ENCODE measurements at places on chromosomes 3 and 15. TPM values are rescaled to one million over a fixed set of nuclear protein-coding genes. Genes with fewer than 3 reads are reported as not detected.

GRCh38 chr15:95494971-95495541 is 835.4 kb upstream of the NR2F2 start:
- no peak for DNase-seq

DNA sequence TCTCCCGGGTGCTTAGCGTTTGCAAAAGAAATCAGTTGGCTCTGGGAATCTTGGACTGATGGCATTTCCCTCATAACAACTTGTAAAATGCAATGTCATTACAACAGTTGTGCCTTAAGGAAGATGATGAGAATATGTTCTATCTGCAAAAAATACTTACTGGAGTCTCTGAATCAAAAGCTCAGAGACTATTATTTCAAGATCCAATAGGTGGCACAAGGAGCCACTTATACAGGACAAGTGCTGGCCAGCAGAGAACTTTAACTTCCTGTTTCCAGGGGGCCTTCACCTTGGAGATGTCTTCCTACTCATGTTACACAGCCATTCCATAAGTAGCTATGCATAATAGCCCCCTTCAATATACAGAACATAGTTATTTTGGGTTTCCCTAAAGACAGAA is 8.9 kb upstream of the RPS27L start:
- no peak for DNase-seq

DNA sequence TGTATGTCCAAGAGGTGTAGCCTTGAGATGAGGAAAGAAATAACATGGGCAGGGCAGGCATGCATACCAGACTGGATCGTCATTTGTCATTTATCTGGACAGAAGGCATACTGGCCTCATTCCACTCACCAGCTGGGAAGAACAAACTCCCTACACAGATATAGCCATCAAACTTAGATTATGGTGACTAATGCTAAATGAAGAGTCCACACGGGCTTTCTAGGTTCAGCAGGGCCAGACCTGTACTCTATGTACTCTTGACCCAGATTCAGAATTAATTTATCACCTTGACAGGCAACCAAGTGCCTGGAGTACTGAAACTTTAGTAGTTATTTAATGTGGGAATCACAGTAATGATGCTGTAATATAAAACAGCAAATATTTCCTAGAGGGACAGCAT is 164.3 kb upstream of the IL12A start:
- no peak for DNase-seq

Gene PPM1L
- total RNA-seq: 13.0 TPM

Gene GREM1
- total RNA-seq: 283 TPM

Gene LMOD3
- not detected for total RNA-seq

DNA sequence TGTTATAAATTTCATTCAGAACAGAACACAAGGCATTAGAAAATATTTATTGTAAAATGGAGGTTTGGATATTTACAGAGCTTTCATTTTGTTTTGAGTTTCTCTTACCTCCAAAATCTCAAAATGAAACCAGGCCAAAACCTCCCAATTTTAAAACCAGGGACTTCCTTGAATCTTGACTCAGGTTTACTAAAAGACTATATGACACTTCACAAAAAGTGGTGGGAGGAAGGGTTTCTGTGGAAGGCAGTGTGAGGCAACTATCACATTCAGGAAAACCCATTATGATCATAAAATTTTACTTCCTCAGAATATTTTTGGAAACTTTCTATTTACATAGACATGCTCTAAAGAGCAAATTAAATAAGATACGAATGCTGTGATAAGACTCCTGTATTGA is 205.8 kb upstream of the EOMES start:
- DNase-seq: no peak

- no peak for DNase-seq
Measured at GRCh38 chr3:168865022-168865551, 769.4 kb upstream of the GOLIM4 start.

DNA sequence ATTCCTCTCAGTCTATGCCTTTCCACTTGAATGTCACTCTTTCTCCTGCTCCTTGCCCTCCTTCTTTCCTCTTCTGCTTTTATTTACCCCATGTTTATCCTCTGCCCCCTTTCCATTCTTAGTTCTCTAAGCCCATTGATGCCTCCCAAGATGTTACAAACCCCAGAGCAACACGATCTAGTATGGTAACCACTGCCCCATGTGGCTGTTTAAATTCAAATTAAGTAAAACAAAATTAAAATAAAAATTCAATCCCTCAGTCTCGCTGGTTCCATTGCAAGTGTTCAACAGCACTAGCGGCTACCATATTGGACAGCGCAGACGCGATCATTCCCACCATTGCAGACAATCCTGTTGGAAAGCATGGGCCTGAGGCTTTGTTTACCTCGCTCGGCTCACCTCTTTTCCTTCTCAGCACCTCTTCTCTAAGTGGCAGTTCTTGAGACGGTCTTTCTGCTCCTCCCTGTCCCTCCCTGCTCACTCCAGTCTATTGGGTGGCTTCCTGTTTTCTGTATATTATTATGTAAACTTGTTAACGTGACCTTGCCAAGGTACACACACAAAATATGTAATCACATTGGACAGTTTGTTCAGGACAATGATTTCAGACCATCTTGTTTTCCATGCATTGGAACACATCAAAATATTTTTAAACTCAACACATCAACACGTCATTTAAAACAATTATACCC is 21.8 kb upstream of the CA12 start:
- DNase-seq: no peak

Gene GCSAM
- 0.37 TPM for total RNA-seq

DNA sequence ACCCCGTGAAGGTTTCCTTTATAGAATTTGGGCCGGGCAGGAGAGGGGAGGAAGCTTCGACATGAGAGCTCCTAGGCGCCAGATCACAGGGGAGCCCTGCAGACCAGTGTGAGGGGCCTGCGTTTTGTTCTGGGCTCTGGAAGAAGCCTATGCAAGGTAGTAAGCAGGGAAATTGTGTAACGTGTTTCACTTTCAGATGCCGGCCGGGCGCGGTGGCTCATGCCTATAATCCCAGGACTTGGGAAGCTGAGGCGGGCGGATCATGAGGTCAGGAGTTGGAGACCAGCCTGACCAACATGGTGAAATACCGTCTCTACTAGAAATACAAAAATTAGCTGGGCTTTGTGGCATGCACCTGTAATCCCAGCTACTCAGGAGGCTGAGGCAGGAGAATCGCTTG is 65.2 kb downstream of the GABRG3 start:
- DNase-seq: no peak

DNA sequence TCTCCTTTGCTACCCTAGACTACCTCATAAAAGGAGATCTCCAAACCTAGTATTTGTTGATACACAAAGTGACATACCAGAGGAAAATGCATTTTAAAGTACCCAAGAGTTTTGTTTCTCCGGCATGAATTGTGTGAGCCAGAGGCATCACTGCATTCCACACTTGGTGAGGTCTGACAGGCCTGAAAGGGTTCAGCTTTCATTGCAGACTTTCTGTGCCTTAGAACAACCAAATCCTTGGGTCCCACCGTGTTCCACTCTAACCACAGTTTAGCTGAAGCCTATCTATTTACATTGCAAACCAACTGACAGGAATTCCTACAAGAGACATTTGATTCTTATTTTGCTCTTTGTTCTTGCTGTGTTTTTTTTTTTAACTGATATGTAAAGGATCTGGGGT is 21.0 kb upstream of the EID1 start:
- no peak for DNase-seq
